ENCODE measurements at places on chromosomes 1 and 21.

GRCh38 chr1:150536836-150537731, 12.1 kb upstream of the ADAMTSL4 start:
- DNase-seq: no peak

- peak; percentile 44 for DNase-seq
Measured at GRCh38 chr1:75632350-75632949, 21.5 kb upstream of the SLC44A5 start.

GRCh38 chr1:199202331-199202730, 563.5 kb downstream of the PTPRC start:
- no peak for DNase-seq

DNA sequence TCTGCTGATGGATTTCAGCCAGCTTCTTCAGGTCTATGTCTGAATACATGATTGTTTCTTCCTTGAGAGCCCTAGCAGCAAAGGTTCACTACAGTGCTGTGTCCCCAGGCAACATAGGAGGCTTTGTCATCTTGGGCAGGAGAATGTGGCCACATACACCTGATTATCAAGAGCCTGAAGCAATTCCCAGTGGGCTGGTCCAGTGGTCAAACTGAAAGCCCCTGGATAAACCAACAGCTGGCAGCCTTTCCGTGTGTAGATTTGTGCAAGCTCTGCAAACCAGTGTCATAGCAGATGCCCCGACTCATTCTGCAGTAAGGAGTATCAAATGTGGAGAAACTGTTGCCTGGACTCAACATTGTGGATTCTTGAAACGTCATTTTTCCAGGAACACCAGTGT, 2.3 kb upstream of the GIPC2 start:
- DNase-seq: no peak

- no peak for DNase-seq
Measured at GRCh38 chr1:43204394-43204793, 32.3 kb downstream of the CFAP57 start.

- DNase-seq: no peak
Measured at GRCh38 chr21:41228958-41229357, 61.0 kb downstream of the BACE2 start.

DNA sequence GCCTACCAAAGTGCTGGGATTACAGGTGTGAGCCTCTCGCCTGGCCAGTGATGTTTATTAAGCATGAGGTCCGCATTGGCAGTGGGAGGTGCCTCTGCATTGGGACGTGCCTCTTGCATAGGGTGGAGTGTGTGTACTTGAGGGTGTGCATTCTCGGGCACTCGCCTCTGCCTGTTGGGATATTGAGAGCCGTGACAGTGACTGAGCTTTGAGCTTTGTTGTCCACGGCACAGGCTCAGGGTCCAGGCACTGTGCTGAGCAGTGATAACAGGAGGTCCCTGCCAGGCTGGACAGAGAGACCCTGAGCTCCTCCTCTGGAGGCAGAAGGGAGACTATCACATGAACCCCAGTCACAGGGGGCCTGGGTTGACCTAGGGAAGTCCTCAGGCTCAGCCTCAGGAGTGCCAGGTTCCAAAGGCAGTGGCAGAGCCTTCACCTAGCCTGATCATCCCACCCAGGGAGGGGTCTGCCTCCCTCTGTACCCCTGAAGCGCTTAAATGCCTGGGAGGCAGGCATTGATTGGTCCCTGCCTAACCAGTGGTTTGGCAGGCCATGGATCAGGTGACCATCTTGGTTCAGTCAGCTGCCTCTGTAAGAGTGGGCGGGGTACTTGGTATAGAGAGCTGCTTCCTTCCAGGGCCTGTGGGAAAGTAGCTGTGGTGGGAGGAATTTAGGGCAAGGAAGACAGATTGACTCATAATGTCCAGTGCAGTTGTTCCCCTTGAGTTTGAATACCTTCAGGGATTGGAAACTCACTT, 213.8 kb upstream of the TMEM51 start:
- DNase-seq: peak; percentile 84

GRCh38 chr21:37425001-37425400, 58.4 kb downstream of the DYRK1A start:
- no peak for DNase-seq

- no peak for DNase-seq
Measured at GRCh38 chr1:44798481-44799365, 1.5 kb upstream of the PLK3 start.

GRCh38 chr21:44790368-44790767, 11.3 kb downstream of the UBE2G2 start:
- DNase-seq: no peak

DNA sequence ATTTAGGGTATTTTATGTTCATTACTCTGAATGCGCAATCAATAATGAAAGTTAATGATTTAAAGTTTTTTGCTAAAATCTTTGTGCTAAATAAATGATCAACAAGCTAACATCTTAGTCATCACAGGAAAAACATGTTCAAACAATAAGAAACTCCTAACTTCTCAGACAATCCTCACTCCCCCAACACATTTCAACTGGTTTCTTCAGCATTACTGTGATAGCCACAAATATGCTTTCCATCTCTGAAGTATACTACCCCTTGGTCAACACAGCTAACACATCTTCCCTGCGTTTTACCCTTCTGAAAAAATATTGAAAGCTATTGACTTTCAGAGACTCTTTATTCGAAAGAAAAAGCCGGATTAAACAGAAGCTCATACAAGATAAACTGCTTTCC, 85.8 kb downstream of the ZNF644 start:
- peak; percentile 84 for DNase-seq

DNA sequence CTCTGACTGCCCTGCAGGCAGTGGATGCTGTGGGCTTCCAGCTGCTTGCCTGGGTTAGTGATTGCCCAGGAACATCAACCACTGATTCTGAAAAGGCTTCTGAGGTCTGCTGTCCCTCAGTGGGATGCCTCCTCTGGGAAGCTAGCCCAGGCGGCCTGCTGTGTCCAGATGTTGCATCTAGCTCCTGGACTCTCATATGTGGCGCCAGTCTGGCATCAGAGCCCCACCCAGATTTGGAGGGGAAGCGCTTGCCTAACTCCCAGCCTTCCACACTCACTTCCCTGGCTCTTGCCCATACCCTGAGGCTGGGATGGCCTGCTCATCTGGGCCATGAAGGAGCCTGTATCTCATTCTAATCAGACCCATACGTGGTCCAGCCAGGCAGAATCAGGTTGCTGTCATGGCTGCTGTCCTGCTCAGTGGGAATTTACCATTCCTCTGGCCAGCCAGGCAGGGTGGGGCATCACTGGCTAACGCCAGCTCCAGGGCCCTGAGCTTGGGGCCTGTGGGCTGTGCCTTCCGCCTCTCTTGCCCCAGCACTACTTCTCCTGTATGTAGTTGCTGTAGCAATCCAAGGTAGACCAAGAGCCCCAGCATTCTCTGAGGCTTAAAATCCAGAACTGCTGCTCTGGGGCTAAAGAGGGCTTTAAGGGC, 4.1 kb downstream of the CSF1 start:
- no peak for DNase-seq

GRCh38 chr1:200139661-200140250, 112.2 kb downstream of the NR5A2 start:
- peak; percentile 65 for DNase-seq

GRCh38 chr1:2554621-2555387, 1.4 kb upstream of the TNFRSF14 start:
- no peak for DNase-seq

DNA sequence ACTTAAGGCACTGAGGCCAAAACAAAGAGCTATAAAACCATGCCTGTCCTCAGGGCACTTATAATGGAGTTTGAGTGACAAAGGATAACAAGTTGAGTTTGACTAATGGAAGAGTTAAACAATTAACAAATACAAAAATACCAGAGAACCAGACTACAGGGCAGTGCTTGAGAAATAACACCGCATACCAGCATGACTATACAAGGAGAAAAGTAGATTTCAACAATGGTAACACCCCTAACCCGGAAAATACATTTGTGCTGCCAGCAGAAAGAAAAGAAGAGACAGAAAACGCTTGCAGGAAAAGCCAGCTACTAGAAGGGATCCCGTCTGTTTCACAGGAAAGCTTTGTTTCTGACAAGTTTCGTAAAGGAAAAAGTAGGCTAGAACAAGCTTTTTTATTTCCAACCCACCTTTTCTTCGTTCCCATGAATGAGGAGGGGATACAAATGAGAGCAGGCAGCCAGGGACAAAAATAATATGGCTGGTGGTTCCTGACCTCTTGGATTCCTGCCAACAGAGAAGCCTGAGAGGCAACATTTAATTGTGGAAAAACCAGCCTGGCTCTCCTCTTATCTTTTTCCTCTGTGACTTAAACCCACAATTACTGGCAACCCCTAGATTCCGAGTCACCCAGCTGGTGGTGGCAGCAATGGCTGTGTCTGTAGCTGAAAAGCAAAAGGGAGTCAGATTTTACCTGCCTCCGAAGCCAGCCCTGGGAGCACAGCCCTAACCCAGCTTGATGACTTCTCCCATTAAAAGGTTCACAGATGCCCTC, 56.5 kb downstream of the WLS start:
- peak; percentile 86 for DNase-seq

- DNase-seq: peak; percentile 15
Measured at GRCh38 chr1:246971090-246971721, 36.7 kb downstream of the ZNF695 start.

GRCh38 chr1:8816831-8817411, 519 bp downstream of the RERE start:
- DNase-seq: peak; percentile 41

DNA sequence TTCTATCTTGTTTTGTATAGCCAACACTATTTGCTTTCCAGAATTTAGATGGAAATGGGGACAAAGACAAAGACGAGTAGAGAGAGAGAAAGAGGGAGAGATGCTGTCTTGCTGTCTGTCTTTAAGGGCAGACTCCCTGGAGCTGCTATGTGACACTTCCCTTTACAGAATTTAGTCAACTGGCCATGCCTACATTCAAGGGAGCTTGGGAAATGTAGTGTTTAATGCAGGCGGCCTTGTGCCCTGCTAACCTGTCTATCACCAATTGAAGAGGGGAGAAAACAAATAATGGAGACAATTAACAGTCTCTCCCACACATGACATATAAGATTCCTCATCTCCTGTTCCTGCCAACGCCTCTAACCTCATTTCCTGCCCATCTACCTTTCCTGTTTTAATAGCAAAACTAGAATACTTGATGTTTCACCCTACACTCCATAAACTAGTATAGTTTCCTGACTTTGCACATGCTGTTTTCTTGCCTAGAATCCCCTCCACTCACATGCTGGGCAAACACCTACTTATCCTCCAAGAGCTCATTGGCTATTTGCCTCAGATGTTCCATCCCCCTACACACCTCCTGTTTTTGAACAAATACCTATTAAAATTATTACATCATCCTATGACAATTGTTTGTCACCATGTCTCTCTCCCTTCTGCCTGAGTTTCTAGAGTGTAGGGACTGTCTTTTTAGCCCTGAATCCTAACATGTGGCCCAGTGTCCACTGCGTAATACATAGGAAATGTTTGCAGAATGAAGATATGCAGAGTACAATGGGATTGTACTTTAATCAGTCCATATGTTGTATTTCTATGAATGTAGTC, 117.2 kb downstream of the SLC25A24 start:
- no peak for DNase-seq

GRCh38 chr1:22753481-22753971, 42.9 kb downstream of the EPHB2 start:
- DNase-seq: no peak

- DNase-seq: no peak
Measured at GRCh38 chr1:235923466-235924021, 56.8 kb upstream of the LYST start.

DNA sequence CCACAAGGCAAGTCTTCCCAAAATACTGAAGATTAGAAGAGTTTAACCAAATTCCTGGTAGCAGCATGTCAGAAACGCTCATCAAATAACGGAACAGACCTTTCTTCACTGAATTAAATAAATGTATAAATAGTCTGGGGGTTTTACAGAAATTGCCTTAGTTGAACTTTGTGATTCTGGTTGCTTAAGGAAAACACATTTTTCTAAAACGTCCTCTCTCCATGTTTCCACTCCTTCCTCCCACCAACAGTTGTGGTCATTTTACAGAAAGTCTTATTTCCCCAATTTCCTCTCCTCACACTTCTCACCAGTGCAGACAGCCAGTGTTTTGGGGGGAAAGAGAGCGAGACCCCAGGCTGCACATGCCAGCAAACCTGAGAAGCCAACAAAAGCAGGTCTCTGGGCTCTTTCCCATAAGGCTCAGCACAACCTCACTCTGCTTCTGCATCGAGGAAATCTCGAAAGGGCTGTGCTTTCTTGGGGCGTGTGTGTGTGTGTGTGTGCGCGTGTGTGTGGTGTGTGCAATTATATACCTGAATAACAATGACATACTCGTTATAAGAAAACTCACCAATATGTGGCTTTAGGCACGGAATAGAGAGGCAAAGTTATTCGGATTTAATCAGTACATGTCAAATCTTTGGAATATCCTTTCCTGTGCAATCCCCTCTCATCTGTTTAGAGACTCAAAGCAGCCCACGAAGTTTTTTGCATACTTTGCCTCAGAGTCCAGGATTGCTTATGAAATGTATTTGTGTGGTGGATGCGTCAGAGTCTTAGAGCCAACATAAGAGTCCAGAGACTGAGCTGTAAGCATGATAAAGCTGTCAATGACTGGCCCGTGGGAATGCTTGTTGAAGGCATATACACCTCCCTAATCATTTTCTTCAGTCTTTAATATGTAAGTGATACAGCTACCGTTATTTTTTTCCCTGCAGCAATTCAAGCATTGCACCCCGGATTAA, 2.0 kb downstream of the KCNJ15 start:
- peak; percentile 74 for DNase-seq

DNA sequence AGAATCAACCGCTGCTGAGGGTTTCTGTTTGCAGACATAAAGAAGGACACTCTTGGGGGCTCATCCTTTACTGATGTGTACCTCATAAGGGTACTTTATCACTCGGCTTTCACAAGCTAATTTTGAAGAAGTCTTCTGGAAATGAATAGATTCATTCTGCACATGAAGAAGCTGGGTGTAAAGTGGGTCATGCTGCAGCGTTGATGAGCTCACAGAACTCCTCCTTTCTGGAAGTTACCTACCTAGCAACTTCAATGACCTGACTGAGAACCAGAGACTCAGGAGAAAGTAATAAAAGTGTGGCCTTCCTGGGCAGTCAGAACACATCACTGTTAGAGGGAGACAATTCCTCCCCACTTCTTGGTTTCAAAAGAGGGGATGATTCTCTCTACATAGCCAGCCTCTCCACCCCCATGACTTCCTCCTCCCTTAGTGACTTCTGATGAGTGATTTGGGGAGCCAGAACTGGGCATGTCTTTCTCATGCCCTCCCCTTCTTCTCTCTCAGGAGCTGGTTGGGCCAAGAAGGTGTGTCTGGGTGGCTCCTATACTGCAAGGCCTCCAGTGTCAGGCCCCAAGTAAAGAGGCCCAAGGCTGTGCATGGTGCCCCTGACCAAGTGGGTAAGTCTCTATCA, 27.0 kb downstream of the PCNX2 start:
- DNase-seq: no peak
